Effector memory CD8-positive, alpha-beta T cell (primary cell): ENCODE measurements at places on chromosomes 4 and X.

- peaks cover 16% of the 10 kb centered on the region for H3K27me3 ChIP-seq
- H3K36me3 ChIP-seq = no peaks in the 10 kb centered on the region
- H3K4me1 ChIP-seq = no peaks in the 10 kb centered on the region
- no peak overlapping the region for H3K27ac ChIP-seq
- peak; percentile 45 for DNase-seq
- H3K4me3 ChIP-seq = no peak overlapping the region
Measured at GRCh38 chrX:19382555-19383145, 38.9 kb downstream of the PDHA1 start.

DNA sequence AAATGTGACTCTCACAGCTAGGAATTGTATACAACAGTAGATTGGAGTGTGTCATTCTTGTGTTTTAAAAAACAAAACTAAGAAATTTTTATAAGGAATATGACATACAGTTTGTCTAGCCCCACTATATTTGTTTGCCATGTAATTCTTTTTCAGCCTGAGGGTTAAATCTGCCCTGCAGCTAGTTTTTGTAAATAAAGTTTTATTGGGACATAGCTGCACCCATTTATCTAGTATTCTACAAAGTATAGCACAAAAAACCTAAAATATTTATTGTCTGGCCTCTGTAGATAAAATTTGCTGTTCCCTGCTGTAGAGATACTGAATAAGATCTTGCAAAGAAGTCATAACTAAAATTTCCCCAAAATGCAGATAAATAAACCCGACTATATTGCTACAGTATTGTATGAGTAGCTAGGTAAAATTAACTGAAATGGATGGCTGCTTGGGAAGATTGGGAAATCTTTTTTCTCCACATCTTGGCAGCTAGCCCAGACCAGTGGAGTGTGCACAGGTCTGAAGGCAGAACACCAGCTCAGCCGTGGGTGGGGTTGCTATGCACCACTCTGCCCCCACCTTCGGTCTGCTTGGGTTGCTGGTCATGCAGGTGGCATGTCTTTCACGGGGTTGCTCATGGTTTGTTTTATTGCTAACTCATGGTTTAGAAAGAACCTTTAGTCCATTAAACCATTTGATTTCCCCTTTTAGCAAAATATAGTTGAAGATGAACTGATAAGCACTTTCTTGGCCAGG is 127.9 kb downstream of the KLHL8 start:
- no peaks in the 10 kb centered on the region for H3K27me3 ChIP-seq
- H3K36me3 ChIP-seq = peaks cover 24% of the 10 kb centered on the region
- H3K27ac ChIP-seq = peak overlapping the region; percentile 73
- DNase-seq = no peak
- H3K4me1 ChIP-seq = peaks cover 10% of the 10 kb centered on the region

GRCh38 chr4:140937866-140938265 is 181.7 kb upstream of the TBC1D9 start:
- no peak overlapping the region for H3K4me3 ChIP-seq
- no peaks in the 10 kb centered on the region for H3K4me1 ChIP-seq
- no peak overlapping the region for H3K27ac ChIP-seq
- DNase-seq = no peak

GRCh38 chr4:76147454-76148141 is 599 bp downstream of the NUP54 start:
- H3K4me1 ChIP-seq = peaks cover 14% of the 10 kb centered on the region
- H3K4me3 ChIP-seq = peak overlapping the region; percentile 97
- peak overlapping the region; percentile 92 for H3K27ac ChIP-seq
- H3K27me3 ChIP-seq = no peaks in the 10 kb centered on the region
- H3K36me3 ChIP-seq = peaks cover 37% of the 10 kb centered on the region

DNA sequence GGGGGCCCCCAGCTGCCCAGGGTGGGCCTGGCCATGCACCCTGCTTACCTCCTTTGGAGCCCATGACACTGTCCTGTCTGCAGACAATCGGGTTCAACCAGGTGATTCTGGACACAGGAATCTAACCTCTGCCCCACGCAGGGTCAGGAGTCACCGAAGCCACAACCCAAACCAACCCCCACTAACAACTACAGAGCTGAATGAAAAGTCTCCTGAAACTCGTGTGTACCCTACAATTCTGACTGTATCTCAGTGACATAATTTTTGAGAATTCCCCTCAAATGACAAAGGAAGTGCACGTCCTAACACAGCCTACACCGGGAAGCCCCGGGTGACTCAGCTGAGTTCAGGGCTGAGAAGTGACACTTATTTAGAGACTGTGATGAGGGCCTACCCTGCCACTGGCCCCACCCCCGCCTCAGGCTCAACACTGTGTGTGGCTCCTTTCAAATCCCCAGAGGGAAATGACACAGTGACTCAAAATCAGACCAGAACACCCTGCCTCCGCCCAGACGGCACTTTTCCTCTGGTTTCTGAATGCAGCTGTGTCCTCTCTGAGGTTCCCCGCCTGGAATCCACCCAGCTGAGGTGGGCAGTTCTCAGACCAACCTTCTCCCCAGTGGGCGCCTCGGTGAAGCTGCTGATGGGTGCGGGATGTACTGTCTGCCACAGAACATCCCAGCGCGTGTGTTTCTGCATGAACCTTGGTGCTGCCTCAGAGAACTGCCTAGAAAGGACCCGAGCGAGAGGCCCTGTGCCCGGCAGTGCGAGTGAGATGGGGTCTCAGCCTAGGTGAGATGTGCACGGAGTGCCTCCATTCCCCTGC is 9.9 kb downstream of the TNIP2 start:
- no peaks in the 10 kb centered on the region for H3K27me3 ChIP-seq
- H3K27ac ChIP-seq = peak overlapping the region; percentile 98

- peaks cover 7% of the 10 kb centered on the region for H3K27me3 ChIP-seq
- H3K36me3 ChIP-seq = no peaks in the 10 kb centered on the region
- DNase-seq = no peak
- H3K4me1 ChIP-seq = no peaks in the 10 kb centered on the region
- H3K4me3 ChIP-seq = no peak overlapping the region
- H3K27ac ChIP-seq = no peak overlapping the region
Measured at GRCh38 chr4:120672076-120672475, 250.4 kb downstream of the PRDM5 start.

DNA sequence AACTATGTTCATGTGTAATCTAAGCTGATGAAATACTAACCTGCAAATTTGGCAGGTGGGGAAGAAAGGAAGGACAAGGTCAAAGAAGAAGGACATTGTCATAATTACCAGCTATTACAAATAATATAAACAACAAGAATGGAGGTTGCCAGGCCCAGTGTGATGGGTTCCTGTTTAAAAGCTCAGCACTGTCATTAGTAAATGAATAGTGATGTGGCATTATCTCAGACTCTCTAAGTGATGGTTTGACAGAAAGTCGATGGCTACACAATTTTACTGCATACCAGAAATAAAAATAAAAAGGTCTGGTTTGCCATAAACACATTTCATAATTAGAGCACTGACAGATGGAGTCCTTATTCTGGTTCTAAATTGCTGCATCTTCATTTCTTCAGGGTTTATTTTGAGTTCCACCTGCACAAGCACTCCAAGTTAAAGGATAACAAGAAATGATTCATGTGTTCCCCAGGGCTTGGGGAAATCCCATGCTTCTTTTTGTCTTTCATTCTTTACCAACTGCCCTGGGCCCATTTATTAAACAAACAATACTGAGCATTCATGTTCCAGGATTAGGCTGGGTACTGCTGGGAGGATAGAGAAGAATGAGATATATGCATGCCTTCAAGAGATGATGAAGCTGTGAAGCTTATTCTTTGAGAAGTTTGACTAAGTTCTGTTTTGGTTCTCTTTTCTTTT is 367.8 kb upstream of the RASGEF1B start:
- H3K27me3 ChIP-seq = no peaks in the 10 kb centered on the region
- no peak overlapping the region for H3K27ac ChIP-seq
- H3K4me1 ChIP-seq = no peaks in the 10 kb centered on the region
- H3K4me3 ChIP-seq = no peak overlapping the region
